Stimulated activated CD4-positive, alpha-beta T cell treated with anti-CD3 and anti-CD28 coated beads, TNF-alpha, amount 100 ng/mL, for 48 hours (primary cell): ENCODE measurements at places on chromosomes 6 and 20.

GRCh38 chr6:53956068-53956711, 155.1 kb upstream of the MLIP start:
- DNase-seq: no peak

GRCh38 chr6:167238694-167239467, 52.2 kb upstream of the UNC93A start:
- DNase-seq: no peak

DNA sequence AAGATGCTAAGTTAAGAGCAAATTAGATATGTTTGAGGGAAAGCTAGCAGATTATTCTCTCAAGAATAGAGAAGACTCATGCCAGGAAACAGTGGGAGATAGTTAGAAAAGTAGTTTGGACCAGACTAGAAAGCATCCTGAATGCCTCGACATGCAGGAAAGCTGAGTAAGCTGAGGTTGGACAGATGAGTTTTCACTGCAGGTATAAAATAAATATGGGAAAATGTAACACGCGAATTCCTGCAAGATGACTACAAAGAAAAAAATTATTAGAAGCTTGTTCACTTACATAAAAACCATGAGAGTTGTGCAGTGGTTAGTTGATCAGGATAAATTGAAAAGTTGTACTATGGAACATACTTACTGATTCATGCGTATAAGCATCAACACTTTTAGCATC, 484.2 kb upstream of the MANEA start:
- no peak for DNase-seq

GRCh38 chr6:147207837-147208754, 3.9 kb downstream of the STXBP5 start:
- DNase-seq: no peak

DNA sequence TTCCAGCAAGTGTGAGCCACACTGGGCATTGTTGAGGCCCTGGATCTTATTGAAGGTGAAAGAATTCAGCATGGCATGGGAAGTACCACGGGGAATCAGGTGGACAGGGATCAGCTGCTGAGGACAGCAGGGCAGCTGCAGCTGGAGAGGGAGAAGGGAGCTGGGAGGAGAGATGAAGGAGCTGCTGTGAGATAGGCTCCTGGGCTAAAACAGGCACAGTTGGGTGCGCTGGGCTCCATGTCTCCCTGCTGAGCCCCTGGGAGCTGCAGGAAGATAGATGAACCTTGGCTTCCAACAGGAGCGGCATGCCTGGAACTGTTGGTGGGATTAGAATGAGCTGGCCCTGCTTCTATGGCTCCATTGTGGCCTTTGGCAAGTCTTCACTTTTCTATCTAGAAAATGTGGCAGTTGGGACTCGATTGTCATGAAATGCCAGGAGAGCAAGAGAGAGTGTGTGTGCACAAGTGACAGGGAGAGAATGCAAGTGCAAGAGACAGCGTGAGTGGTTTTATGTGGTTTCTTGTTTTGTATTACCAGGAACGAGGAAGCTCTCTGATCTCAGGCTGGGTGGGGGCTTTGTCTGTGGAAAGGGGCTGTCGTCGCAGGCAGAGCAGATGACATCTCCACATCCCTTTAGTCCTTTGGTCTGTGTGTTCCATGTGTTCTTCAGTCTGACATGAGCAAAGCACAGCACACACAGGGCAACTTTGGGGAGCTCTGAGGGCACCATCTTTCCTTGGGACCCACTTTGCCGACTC, 20.4 kb downstream of the SNPH start:
- no peak for DNase-seq

DNA sequence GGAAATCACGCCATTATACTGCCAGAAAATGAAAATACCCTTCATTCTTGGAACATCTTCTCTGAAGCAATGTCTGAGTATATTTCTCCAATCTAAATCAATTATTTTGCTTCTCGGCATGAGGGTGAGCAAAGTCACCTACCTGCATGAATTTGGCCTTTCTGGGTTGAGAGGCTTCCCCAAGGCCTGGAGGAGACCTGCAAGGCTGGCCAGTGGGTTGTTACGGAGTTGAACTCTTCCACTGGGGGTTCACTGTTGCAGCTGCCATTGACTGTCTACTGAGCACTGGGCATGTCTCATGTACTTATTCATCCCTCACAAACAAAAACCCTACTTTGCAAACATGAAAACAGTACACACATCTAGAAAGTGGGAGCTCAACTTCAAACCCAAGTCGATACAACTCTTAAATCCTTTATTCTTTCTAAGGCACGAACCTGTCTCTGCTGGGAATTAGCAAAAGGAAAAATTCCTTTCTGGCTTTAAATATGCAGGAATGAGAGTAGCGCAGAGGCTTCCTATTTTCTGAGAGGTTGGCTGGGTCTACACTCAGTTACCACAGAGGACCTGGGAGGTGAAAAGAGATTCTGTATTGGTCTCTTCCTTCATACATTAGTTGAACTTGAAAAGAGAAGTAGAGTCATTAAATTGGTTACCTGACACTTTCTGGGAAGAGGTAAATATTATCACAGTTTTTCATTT, 87.6 kb upstream of the SGK1 start:
- no peak for DNase-seq

- no peak for DNase-seq
Measured at GRCh38 chr20:43043887-43044286, 145.8 kb downstream of the PTPRT start.

DNA sequence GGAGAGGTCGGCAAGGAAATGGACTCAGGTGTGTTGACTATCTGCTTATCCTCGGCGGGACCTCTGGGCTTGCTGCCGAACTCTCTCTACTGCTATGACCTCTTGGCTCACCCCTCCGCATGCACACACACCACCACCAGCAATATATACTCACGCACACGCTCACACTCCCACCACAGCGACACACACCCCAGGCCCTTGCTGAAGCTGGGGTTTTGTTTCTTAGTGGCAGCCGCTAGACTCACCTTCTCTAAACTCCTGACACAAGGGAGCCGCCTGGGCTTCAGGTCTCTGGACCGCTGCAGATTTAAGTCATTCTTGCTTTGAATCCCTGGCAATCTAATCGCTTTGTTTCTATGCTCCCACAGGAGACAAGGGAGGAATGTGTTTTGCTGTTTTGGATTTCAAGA, 59.4 kb upstream of the BACH2 start:
- DNase-seq: no peak

DNA sequence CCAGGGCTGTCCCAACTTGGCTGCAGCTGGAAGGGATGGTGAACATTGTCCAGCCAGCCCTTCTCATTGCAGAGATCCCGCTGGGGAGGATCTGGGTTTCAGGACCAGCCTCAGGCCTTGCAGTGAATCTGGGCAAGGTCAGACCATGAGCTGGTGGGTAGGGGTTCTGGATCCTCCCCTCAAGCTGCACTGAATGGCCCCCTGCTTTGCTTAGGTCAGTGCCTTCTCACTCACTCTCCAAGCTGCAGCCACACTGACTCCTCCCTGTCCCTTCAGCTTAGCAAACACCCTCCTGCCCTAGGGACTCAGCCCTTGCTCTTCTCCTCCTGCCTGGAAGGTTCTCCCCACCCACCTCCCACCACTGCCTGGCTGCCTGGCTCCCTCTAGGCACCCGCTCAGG, 95.3 kb upstream of the KCNG1 start:
- DNase-seq: no peak
